NCI-H2107 (cell line): ENCODE measurements at places on chromosomes 12 and 14.

- no peak for DNase-seq
Measured at GRCh38 chr12:56922031-56922430, 12.2 kb downstream of the SDR9C7 start.

DNA sequence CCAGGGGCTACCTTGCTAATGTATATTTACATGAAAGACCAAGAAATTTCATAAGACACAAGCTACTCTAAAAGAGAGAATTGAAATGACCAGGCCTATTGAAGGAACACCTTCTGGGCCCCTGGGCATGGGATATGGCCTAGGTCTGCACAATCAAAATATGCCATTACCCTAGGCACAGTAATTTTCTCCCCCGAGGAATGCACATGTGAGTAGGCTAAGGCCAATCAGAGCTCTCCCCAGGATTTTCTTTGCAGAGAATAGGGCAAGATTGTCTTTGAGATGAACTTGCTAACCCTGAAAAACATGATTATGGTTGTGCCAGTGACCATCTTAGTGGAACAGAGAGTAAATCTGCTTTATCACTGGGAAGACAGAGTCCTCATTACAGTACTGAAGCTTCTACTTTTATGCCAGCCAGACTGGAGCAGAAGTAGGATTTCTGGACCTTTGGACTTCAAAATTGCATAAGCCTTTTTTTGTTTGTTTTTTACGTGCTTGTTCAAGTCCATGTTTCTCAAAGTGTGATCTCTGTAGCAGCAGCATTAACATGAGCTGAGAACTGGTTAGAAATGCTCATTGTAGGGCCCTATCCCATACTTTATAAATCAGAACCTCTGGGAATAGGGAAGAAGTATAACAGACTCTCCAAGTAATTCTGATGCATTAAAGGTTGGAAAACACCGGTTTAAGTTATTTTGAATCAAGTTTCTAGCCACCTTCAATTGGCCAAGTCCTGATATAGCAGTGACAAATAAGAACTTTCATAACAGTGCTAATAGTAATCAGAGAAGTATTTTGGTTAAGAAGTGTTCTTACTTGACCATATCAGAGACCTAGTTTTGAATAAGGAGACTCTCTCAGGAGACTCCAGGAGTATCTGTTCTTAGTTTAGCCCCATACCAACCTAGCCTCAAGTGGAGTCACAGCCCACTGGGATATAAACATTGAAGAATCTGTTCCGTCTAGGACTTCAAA is 112.9 kb downstream of the LMO3 start:
- DNase-seq: no peak

GRCh38 chr12:66189486-66189843 is 451 bp downstream of the IRAK3 start:
- no peak for DNase-seq

DNA sequence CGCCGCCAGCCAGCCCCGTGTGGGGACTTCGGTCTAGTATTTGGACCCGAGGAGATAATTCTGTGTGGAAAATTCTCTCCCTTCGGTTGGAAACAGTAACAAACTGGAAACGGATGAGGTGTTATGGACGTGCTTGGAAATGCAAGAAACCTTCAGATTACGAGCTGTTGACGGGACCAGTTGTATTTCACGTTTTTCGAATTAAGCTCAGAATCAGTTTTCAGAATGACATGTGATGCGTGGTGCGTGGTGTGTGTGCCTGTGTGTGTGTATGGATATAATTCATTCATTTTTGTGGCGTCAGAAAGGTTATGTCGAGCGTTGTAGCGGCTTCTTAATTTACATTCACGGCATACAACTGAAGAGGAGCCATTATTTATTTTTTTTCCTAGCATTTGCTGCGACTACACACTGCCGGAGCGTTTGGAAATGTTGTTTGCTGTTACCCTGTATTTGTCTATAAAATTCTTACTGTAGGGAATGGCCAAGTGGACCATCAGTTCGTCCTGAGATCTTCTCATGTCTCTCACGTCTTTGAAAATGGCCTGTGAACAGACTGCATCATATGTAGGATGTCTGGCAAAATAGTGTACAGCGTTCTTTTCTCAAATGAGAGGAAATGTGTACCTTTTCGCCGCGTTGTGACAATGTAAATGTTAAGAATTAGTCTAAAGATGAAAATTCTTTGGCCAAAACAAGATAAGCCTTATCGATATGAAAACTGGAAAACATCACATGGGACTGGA is 1.3 kb downstream of the TRAF3 start:
- no peak for DNase-seq

DNA sequence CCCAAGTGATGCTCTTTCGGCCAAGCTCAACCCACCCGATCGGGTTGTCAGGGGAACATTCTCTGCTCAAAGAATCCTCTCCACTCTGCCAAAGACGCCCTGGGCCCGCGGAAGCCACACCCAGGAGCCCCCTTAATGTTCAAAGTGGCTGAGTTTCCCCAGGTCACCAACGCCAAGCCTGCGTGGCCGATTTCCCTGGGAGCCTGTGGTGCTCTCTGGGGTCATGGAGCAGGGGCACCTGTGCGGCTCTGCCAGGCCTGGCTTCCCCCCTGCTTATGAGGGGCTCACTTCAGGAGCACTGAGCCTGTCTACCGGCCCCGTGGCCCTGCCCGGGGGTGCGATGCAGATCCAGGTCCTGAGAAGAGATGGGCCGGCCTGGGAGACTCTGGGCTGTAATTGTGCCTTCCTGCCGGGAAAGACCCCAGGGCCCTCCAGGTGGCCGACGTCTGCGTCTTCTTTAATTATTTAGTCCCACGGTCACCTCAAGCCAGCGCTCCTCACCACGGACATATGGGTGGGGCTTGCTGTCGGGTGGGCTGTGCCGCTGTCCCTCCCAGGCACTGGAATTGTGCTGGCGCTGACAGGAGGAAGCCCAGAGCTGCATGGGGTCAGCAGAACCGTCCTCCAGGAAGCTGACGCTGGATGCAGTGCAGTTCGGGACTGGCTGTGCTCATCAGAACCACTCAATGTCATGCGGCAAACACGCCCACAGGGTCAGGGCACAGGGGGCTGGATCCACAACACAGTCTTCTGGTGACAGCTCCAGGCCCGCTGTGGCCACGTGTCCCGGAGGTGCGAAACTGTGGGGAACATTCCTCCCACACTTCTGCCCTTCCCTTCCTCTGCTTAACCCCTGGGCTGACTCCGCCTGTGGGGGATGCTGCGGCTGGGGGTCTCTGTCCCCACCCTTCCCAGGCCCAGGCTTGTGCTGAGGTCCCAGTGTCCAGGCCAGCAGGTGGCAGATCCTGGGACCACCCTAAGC is 267.6 kb upstream of the SFSWAP start:
- no peak for DNase-seq

- no peak for DNase-seq
Measured at GRCh38 chr12:6494258-6494743, 399 bp downstream of the NCAPD2 start.

GRCh38 chr12:76340680-76341435 is 7.4 kb downstream of the BBS10 start:
- no peak for DNase-seq

DNA sequence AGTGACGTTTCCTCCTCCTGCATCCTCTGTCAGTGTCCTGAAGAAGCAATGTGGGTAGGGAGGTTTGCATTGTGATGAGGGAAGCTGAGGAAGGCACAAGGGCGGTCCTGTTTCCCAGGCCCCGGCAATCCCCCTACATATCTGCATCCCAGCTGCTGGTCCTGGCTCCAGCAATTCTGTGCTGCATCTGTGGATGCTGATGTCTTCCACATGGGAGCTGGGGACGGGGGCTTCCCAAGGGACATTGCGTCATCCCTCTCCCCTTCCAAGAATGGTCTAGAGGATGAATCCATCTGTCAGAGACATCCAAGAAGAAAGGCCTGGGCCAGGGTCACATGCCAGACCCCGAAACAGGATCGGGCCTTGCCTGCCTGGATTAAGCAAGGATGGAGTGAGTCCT is 52.1 kb downstream of the TSPAN11 start:
- DNase-seq: no peak

- no peak for DNase-seq
Measured at GRCh38 chr12:111488798-111489197, 83.1 kb downstream of the SH2B3 start.

- no peak for DNase-seq
Measured at GRCh38 chr12:132550014-132550802, 60.2 kb downstream of the LRCOL1 start.

- no peak for DNase-seq
Measured at GRCh38 chr12:20438299-20438779, 70.0 kb downstream of the PDE3A start.

- no peak for DNase-seq
Measured at GRCh38 chr14:25006961-25007795, 42.8 kb downstream of the STXBP6 start.

GRCh38 chr14:99233222-99234035 is 38.6 kb downstream of the BCL11B start:
- DNase-seq: no peak

DNA sequence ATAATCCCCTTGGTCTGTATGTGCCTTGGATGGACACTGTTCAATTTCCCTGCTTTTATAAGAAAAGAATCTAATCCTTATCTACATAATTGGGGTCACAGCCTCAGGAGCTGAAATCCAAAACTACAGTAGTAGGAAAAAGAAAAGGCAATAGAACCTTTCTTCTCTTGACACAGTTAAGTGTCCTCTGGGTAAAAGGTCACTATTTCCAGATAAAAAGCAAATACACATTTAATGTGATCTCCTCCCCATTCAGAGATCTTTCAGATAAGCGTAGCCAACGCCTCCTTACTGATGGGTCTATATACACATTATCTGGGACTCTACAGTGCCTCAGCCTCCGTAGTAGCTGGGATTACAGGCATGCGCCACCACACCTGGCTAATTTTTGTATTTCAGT is 73.4 kb downstream of the CLIP1 start:
- no peak for DNase-seq

DNA sequence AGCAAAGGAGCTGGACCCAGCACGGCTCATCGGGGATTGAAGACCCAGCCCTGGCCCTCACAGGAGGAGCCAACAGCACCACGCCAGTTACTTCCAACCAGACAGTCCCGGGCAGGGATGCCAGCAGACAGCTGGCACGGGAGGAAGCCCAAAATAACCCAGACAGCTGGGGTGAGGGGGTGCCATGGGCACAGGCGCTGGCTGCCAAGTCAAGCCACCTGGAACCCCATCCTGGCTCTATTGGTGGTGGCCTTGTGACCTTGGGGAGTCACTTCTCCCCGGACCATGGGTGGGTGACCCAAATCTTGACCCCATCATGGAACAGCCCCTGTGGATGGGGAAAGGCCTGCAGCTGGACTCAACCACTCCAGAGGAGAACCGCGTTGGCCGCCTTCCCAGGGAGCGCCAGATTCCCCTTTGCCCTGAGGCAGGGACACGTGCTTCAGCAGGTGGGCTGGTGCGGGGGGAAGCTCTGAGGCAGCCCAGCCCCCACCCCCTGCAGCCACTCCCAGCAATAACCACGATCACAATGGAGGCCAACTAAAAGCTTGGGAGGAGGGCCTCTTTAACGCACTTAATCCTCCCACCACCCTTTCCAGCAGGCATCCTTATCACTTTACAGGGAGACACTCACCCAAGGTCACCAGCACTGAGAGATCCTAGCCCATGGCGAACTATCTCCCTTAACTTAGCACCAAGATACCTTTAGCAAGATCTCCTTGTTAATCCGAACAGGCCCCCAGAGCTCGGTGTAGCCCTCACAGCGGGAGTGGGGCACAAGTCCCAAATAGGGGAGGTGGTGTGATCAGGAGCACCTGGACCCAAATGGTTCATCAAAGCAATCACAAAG is 4.7 kb upstream of the RHOF start:
- DNase-seq: peak; percentile 74

DNA sequence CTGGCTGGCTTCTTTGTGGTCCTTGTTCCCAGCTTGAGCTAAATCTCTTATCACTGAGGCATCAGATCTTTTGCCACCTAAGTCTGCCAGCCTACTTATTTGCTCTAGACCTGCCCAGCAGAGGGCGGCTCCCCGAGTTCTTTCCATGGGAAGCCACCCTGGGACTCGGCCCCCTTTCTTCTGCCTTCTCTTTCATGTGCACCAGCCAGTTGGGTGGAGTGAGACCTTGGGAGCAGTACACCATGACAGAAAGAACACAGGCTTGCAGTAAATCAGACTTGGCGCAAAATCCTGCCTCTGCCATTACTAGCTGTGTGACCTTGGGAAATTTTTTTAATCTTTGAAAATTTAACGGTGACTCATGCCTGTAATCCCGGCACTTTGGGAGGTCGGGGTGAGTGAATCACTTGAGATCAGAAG is 7.4 kb downstream of the SMAGP start:
- DNase-seq: no peak
